Naive B cell (primary cell): ENCODE measurements at places on chromosomes 7 and 10. TPM values are rescaled to one million over a fixed set of nuclear protein-coding genes. Genes with fewer than 3 reads are reported as not detected.

DNA sequence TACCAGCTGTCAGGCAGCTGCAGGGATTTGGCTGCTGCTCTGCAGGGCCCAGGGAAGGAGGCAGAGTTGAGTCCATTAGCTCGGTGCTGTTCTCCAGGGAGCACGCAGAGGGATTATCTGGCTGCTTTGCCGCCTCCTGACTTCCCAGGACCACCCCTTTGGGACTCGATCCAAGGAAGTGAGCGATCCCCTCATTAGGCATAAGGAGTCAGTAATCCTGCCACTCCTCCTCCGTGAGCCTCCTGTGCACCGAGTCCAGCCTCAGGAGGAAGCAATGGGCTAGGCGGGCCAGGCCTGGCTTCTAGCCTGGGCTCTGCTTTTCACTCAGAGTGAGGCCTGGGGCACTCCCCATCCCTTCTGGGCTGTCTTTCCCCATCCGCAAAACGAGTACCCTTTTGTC, 417.9 kb downstream of the RPS24 start:
- no peak for DNase-seq

DNA sequence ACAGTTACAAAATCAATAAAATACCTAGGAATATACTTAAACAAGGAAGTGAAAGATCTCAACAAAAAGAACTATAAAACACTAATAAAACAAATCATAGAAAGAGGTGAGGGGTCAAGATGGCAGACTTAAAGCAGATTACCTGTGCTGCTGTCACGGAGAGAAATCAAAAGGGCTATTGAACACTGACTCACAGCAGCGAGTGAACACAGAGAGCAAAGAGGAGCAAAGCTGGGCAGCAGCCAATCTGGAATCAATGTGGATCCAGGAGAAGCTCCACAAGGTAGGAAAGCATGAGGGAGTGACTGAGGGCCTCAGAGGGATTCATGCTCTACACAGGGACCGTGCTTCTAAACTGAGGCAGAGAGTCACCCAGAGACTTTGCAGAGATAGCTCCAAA, 562.0 kb upstream of the SEMA3D start:
- DNase-seq, result no peak

GRCh38 chr10:33666686-33667480, 332.4 kb upstream of the NRP1 start:
- DNase-seq, result no peak

- DNase-seq, result no peak
Observed at GRCh38 chr7:2617325-2617905, 14.4 kb upstream of the TTYH3 start.

Gene FOXL3
- not detected for polyA plus RNA-seq

Gene POLR1F
- polyA plus RNA-seq, result 43.6 TPM
